ENCODE measurements at places on chromosomes 1 and 21.

DNA sequence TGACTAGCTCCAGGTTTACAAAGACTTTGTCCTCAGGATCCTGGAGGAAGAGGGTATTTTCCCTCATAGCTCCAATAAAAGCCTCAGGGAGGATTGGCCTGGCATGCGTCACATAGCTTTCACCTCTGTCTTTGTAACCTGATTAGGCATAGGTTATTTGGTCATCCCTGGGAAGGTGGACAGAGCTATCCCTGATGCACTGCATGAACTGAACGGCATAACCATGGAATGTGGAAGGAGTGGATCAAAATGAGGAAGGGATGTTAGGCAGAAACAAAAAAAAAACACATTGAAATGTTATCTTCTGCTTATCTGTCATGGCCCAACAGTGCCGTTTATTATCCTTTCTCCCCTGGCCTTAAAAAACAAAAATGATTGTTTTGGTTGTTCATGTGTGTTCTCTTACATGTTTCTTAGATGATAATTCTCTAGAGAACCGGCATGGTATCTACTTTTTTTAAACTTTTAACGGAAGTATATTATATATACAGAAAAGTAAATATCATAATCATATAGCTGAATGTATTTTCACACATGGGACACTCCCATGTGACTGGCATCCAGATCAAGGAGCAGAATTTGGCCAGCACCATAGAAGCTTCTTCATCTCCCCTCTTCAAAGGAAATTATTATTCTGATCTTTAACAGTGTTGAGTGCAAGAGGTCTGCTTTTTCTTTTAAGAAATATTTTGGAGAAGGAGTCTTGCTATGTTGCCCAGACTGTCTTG is 85.3 kb downstream of the RPS6KC1 start:
- no peak for DNase-seq

DNA sequence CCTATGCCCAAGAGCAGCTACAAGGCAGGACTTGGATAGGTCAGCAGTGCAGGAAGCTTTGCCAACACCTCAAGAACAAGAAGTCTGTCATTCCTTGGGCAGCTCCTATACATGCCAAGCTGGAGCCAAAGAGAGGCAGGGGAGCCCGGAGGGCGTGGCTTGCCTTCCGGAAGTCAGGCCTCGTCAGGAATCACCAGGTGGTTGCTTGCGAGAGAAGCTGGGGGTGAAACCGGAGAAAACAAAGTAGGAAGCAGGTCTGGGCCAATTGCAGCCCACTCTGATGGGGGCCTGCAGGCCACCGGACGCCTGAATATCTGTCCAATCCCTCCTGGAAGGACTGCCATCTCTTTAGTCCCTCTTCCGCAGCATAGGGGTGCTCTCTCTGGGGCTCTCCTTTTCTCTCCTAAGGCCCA is 794 bp upstream of the FAM76A start:
- no peak for DNase-seq

GRCh38 chr1:110385369-110385768 is 5.5 kb downstream of the SLC16A4 start:
- no peak for DNase-seq

DNA sequence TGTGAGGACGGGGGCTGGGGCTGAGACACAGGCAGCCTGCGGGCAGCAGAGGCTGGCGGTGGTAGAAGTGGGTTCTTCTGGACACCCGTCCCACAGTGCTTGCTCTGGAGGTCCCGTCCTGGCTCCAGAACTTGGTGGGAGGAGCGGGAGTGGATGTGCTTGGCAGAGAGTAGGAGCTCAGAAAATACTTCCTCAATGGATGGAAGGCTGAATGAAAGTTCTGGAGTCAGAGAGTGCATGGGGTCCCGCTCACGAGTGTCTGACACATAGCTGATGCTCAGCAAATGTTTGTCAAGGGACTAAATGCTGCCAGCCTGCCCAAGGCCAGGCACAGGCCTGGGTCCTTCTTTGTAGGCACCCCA is 13.4 kb upstream of the NES start:
- DNase-seq, result no peak

Measured in T follicular helper cell (primary cell).